Body of pancreas (tissue), 4 donors: ENCODE measurements at places on chromosomes 1 and 21. TPM values are rescaled to one million over a fixed set of nuclear protein-coding genes. Genes with fewer than 3 reads are reported as not detected.

- no peak for DNase-seq
These were observed 934.2 kb downstream of the TTLL7 start for GRCh38 chr1:83064589-83065242.

DNA sequence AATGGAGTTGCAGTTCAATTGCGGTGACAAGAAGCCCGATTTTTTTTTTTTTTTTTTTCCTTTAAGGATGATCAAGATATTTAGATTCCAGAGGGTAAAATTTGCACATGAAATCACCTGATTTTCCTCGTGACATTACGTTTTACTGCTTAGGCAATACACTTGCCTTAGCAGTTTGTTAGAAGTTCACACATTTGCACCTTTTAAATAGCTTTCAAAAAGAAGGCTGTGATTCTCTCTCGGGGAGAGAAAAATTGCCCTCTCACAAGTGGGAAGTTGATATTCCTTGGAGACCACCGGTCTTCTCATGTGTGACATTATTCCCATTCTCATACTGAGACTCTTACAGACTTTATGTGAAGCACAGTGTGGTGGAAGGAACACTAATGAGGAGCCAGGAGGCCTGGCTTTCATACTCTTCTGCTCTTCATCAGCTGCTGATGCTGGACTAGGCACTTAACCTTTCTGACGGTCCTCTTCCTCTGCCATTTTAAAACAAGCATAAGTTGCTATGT lies 69.8 kb upstream of the HSPA13 start:
- DNase-seq = no peak

GRCh38 chr21:34762786-34763185 lies 94.0 kb downstream of the CLIC6 start:
- DNase-seq = no peak

- no peak for DNase-seq
These were observed 205.6 kb downstream of the ATG4C start for GRCh38 chr1:62989497-62989896.

- no peak for DNase-seq
These were observed 579 bp upstream of the ZNF684 start for GRCh38 chr1:40530735-40531380.

GRCh38 chr1:42221952-42222606 lies 57.5 kb upstream of the GUCA2A start:
- DNase-seq = no peak

GRCh38 chr1:194586302-194586701 lies 1399.9 kb upstream of the B3GALT2 start:
- no peak for DNase-seq

DNA sequence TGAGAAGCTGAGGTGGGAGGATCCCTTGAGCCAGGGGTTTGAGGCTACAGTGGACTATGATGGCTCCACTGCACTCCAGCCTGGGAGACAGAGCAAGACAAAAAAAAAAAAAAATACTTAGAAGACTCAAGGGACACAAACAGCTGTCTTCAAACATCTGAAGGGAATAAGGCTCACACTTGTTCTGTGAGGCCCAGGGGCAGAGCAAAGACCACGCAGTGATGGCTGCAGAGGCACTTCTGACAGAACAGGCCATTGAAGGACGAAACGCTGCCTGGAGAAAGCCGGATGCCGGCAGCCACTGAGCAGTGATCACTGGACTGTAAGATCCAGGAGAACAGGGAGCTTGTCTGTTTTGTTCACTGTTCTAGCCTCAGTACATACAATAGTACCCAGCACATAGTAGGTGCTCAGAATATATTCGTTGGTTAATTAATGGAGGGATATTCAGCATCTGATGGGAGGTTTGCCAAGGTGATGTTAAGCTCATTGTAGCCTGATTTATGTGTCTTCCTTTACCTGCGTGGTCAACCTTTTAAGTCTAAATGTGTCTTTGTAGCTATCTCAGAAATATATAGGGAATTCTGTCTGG lies 12.1 kb upstream of the NDC1 start:
- DNase-seq = no peak

DNA sequence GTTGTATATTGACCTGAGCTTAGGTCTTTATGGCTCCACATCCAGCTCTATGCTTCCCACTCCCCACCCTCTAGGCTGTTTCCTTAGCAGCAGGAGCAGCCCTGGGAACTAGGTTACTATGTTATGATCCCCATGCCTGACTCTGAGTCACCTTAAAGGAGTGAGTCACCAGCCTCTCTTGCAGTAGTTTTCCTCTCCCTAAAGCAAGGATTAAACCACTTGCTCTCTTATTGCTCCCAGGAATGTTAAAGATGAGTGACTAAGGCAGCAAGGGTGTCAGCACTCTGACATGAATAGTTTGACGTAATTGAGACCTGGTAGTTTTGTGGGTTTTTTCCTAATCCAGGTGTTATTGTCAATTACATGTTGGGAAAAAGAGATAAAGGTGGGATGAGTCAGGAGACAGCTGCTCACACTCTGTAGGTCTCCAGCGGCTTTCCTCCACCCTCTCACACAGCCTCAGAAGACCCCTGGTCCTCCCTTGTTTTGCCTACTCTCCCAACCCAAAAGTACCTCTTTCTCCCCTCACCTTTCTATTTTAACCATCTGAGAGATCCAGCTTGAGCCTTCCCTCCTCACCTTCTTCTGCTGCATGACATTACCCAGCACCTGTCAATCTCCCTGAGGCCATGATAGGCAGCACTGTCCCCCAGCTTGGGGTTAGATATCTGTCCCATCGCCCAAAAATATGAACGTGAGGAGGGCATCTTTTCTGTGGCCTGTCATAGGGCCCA lies 369.1 kb upstream of the VAMP3 start:
- no peak for DNase-seq

GRCh38 chr1:98490099-98490498 lies 171.4 kb upstream of the SNX7 start:
- DNase-seq = no peak

GRCh38 chr1:182909578-182909977 lies 43.4 kb downstream of the SHCBP1L start:
- no peak for DNase-seq

DNA sequence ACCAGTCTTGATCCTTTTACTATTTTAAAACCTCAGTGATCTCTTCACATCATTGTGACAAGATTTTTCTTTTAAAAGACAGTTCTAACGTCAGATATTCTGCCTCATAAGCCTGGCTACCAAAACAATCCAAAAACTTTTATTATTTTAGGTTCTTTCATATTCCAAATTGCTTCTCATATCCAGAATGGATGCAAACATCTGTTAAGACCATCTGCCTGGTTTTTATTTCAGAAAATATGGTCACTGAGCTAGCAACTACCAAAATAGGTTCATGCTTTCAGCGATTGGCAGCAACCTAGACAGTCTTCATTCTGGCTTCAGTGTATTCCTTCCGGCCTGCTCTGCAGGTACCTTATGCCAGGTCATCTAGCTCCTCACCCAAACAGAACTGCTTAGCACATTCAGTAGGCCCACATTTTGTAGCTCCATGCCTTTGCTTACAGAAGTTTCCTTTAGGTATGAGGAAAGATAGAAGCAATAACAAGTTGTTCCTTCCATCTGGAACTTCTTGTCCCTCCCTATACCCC lies 59.0 kb upstream of the CACYBP start:
- DNase-seq = no peak

GRCh38 chr21:32977216-32977615 lies 48.5 kb upstream of the OLIG2 start:
- no peak for DNase-seq

- DNase-seq = no peak
These were observed 3.8 kb upstream of the OR2L5 start for GRCh38 chr1:248009681-248010080.

DNA sequence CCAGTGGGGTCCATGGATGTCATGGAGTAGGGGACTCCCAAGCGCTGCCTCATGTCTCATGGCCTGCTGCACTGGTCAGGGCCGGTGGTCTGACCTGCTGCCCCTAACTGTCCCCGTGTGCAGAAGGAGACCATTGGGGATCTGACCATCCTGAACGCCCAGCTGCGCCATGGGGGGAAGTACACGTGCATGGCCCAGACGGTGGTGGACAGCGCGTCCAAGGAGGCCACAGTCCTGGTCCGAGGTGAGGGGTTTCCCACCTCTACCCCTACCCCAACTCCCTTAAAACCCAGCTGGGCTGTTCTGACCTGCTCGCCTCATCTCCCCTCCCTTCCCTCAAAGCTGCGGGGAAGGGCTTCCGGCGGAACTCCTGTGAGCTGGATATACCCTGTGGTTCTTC lies 18.6 kb downstream of the TMEM81 start:
- DNase-seq = no peak

GRCh38 chr1:174156437-174156836 lies 2.9 kb upstream of the RABGAP1L start:
- DNase-seq = no peak

- DNase-seq = no peak
These were observed 187.7 kb upstream of the SGIP1 start for GRCh38 chr1:66346057-66346795.

The NCF2 gene
- 9.6 TPM for total RNA-seq

The GJA4 gene
- total RNA-seq = 4.7 TPM

The C21orf91 gene
- 7.0 TPM for total RNA-seq

The FMO4 gene
- total RNA-seq = 0.99 TPM

The RXFP4 gene
- 0.26 TPM for total RNA-seq

The HSD3B1 gene
- not detected for total RNA-seq

The LCA5L gene
- 0.78 TPM for total RNA-seq

The SLC35A3 gene
- total RNA-seq = 11.5 TPM

The RSPO1 gene
- 0.66 TPM for total RNA-seq
